Activated CD4-positive, alpha-beta memory T cell treated with anti-CD3 and anti-CD28 coated beads, Interleukin-2, amount 10 ng/mL, durations not matched to agents 7 days and 5 days (primary cell): ENCODE measurements at places on chromosomes 6 and 20. TPM values are rescaled to one million over a fixed set of nuclear protein-coding genes. Genes with fewer than 3 reads are reported as not detected.

- no peaks in the 10 kb centered on the region for H3K27me3 ChIP-seq
- H3K4me1 ChIP-seq, result no peaks in the 10 kb centered on the region
- no peak overlapping the region for H3K4me3 ChIP-seq
- H3K27ac ChIP-seq, result no peak overlapping the region
- no peaks in the 10 kb centered on the region for H3K36me3 ChIP-seq
- no peak for DNase-seq
Observed at GRCh38 chr6:112362027-112362795, 15.1 kb downstream of the RFPL4B start.

DNA sequence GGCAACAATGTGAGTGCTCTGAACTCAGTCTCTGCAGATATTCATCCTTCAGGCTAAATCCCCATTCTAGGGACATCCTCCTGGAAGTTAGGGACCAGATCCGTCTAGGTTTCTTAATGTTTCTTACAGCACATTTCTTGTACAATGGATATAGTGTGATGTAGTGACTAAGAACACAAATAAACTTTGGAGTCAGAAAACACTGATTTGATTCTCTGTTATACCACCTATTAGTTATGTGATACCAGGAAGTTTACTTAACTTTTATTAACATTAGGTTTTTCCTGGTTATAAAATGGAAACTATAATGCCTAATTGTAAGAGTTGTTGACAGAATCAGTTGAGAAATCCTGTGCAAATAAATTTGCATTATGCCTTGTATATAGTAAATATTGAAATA lies 57.6 kb upstream of the KCNQ5 start:
- H3K36me3 ChIP-seq, result no peaks in the 10 kb centered on the region
- H3K27me3 ChIP-seq, result peaks cover 2% of the 10 kb centered on the region
- peaks cover 5% of the 10 kb centered on the region for H3K4me1 ChIP-seq
- no peak overlapping the region for H3K4me3 ChIP-seq
- no peak for DNase-seq
- H3K27ac ChIP-seq, result no peak overlapping the region

GRCh38 chr6:155985660-155986138 lies 530.1 kb upstream of the NOX3 start:
- H3K4me3 ChIP-seq, result no peak overlapping the region
- H3K27ac ChIP-seq, result no peak overlapping the region
- DNase-seq, result no peak
- H3K4me1 ChIP-seq, result no peaks in the 10 kb centered on the region
- H3K36me3 ChIP-seq, result no peaks in the 10 kb centered on the region

- H3K4me1 ChIP-seq, result peaks cover 28% of the 10 kb centered on the region
- DNase-seq, result no peak
- H3K4me3 ChIP-seq, result no peak overlapping the region
- H3K27me3 ChIP-seq, result no peaks in the 10 kb centered on the region
- H3K36me3 ChIP-seq, result peaks cover 24% of the 10 kb centered on the region
Observed at GRCh38 chr6:158703111-158703836, 53.4 kb downstream of the SYTL3 start.

DNA sequence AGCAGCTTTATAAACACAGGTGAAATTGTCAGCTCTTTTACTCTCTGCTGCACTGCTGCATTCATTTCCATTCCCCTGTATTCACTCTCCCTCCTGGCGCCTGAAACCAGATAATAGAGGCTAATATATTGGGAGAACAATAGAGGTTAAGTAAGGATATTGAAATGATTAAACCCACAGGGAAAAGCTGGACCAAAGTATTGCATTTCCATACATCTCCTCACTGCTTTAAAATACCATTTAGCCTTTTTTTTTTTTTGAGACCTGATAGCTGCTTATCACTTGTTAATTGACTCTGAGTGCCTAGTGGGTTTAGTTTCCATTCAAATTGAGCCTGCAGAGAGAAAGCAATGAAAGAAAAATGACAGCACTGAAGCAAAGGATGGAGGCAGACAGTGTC lies 540.5 kb upstream of the IMPG1 start:
- no peak overlapping the region for H3K4me3 ChIP-seq
- no peaks in the 10 kb centered on the region for H3K27me3 ChIP-seq
- no peak for DNase-seq
- H3K36me3 ChIP-seq, result no peaks in the 10 kb centered on the region

DNA sequence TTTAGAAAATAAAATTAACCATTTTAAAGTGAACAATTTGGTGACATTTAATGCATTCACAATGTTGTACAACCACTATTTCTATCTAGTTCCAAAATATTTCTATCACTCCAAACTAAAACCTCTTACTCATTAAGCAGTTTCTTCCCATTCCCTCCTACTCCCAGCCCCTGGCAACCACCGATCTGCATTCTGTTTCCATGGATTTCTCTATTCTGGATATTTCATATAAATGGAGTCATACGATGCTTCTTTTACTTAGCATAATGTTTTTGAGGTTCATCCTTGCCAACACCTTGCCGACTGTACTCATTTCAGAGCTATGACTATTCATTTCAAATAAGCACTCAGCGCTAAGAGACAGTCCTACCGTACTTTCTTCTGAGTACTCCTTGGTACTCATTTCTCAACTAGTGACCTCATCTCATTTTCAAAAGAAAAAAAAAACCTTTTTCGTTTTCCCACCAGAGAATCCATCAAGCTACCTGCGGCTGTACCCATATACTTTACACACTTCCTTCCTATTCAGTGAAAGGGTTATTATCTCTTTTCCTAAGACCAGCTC lies 259.2 kb downstream of the UTRN start:
- no peaks in the 10 kb centered on the region for H3K27me3 ChIP-seq
- H3K27ac ChIP-seq, result no peak overlapping the region
- peaks cover 32% of the 10 kb centered on the region for H3K4me1 ChIP-seq
- DNase-seq, result no peak
- peaks cover 75% of the 10 kb centered on the region for H3K36me3 ChIP-seq

DNA sequence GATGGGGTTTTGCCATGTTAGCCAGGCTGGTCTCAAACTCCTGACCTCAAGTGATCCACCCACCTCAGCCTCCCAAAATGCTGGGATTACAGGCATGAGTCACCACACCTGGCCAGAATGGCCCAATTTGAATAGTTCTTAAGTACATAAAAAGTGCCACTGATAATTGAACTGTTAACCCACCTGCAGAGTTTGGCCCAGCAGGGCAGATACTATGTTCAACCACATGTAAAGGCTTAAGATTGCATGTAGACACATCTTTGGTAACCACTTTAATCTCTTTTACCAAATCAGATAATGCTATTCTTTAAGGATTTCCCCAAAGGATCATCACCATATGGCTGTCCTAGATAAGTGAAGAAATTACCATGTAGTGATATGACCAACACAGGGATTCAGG lies 21.3 kb upstream of the SGK1 start:
- no peak overlapping the region for H3K4me3 ChIP-seq
- H3K4me1 ChIP-seq, result no peaks in the 10 kb centered on the region
- H3K27me3 ChIP-seq, result no peaks in the 10 kb centered on the region
- no peaks in the 10 kb centered on the region for H3K36me3 ChIP-seq
- DNase-seq, result no peak

DNA sequence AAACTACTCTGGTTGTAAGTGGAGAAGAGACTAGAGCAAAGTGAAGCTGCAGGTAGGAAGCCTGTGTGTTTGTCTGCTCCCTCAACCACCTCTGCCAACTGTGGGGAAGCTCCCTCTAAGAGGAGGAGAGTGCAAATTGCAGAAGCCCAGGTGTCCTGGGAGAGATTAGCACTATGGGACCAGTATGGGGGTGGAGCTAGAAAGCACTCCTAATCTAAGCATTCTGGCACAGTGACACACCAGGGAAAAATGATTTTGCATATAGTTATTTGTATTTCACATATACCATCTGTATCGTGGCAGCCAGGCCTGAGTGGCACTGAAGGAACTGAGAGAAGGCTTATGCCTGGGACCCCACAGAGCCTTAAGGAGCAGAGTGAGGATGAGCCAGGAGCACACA lies 12.8 kb downstream of the GSTA1 start:
- no peaks in the 10 kb centered on the region for H3K4me1 ChIP-seq
- peaks cover 9% of the 10 kb centered on the region for H3K27me3 ChIP-seq
- H3K27ac ChIP-seq, result no peak overlapping the region
- DNase-seq, result no peak
- no peak overlapping the region for H3K4me3 ChIP-seq
- H3K36me3 ChIP-seq, result no peaks in the 10 kb centered on the region

GRCh38 chr6:125363039-125363823 lies 61.5 kb upstream of the HDDC2 start:
- no peak for DNase-seq
- H3K4me1 ChIP-seq, result no peaks in the 10 kb centered on the region
- H3K4me3 ChIP-seq, result no peak overlapping the region

DNA sequence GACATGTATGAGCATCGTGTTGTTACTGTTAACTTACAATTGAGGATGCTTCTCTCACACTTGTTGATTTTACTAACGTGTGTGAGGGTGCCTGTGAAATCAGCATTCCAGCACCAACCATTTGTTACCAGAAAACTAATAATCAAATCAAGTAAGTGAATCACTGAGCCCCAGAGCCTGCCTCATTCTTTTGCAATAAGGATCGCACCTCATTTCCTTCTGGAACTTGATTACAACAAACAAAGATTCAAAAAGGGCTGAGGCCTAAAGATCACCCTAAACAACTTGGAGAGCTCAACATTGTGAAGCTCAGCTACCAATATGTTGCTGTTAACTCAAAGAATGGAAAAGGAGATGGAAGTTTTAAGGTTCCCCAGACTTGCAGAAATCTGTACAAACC lies 274.7 kb downstream of the TFAP2A start:
- DNase-seq, result no peak
- H3K27me3 ChIP-seq, result no peaks in the 10 kb centered on the region
- H3K4me3 ChIP-seq, result no peak overlapping the region
- H3K27ac ChIP-seq, result no peak overlapping the region
- H3K4me1 ChIP-seq, result no peaks in the 10 kb centered on the region

DNA sequence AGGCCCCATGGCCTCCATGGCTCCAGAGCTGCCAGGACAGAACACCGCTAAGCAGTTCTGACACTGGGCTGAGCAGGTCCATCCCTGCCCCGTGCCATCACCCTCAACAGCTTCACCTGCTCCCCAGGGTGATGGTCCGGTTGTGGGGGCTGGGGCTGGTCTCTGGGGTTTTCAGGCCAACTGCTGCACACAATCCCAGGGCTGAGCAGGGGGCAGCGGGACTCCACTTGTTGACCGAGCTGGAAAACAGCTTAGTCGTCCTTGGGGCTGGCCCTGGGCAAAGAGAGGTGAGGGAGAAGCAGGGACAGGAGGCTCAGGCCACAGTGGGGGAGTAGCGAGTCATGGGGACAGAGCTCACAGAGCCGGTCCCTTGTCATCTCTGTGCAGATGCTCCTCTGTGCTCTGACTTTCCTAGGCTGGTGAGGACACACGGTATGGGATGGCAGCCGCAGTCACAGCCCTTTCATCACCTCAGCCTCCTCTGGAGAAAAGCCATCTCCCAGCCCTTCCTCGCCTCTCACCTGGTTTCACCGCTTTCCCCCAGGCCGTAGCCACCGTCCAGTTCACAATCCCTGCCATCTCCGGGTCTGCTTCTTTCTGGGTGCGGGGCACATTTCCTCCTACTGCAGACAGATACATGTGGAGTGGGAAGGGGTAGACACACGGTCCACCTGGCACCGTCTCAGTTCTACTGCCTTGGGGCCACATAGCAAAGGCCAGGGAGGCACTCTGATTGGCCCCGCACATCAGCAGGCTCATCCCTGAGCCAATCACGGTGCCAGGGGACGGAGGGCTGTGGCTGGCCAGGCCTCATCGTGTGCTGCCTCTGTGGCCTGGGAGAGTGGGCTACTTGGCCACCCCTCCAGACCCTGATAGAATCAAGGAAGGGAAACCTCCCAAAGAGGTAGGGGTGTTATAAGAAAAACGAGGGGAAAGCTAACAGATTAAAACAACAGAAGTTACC lies 19.1 kb downstream of the MDFI start:
- H3K27ac ChIP-seq, result no peak overlapping the region
- no peak for DNase-seq
- no peaks in the 10 kb centered on the region for H3K36me3 ChIP-seq
- peaks cover 27% of the 10 kb centered on the region for H3K27me3 ChIP-seq

GRCh38 chr6:118215269-118215668 lies 308.2 kb downstream of the SLC35F1 start:
- no peak overlapping the region for H3K27ac ChIP-seq
- DNase-seq, result no peak
- H3K36me3 ChIP-seq, result no peaks in the 10 kb centered on the region
- peaks cover 2% of the 10 kb centered on the region for H3K27me3 ChIP-seq
- no peak overlapping the region for H3K4me3 ChIP-seq

DNA sequence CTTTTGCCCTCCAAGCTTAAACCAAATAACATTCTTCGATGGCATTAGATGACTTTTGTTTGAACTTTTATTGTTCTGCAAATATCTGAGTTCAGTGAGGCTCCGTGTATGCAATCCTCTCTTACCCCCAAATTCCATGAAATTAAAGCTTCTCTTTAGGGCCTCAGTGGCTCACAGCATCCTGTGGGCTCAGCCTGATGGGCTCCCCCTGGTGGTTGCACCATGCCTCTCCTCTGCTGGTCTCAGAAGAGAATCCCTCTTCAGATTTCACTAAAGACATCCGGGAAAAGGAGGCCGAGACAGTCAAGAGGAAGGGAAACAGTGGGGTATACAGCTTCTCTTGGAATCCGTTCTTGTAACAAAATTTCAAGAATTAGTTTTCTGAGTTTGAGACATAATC lies 331.6 kb upstream of the NT5E start:
- H3K36me3 ChIP-seq, result no peaks in the 10 kb centered on the region
- DNase-seq, result no peak
- no peaks in the 10 kb centered on the region for H3K4me1 ChIP-seq
- no peak overlapping the region for H3K4me3 ChIP-seq
- H3K27ac ChIP-seq, result no peak overlapping the region
- no peaks in the 10 kb centered on the region for H3K27me3 ChIP-seq

DNA sequence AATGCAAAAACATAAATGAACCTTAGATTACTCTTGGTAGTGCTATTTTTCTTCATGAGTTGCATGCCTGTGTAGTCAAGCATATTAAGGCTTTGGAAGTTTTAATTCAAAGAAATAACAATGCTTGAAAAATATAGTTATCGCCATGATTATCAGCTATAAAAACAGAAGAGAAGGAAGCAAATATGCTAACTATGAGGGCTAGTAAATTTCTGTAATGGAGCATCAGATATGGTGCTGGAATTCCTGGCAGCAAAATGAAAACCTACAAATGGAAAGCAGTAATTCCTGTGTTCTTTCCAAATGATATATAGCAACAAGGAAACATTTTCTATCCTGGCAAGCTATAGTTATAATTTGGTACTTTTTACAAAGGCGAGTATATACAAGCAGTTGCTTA lies 29.7 kb downstream of the DOP1A start:
- peaks cover 20% of the 10 kb centered on the region for H3K36me3 ChIP-seq
- no peaks in the 10 kb centered on the region for H3K4me1 ChIP-seq
- no peak for DNase-seq
- no peak overlapping the region for H3K4me3 ChIP-seq
- no peak overlapping the region for H3K27ac ChIP-seq
- no peaks in the 10 kb centered on the region for H3K27me3 ChIP-seq

The COL21A1 gene
- not detected for total RNA-seq

The SOBP gene
- total RNA-seq, result 0.33 TPM

The HLA-DQA2 gene
- not detected for total RNA-seq

The PSMB9 gene
- 372 TPM for total RNA-seq

The TCF21 gene
- not detected for total RNA-seq

The ALDH8A1 gene
- 0.85 TPM for total RNA-seq

The CALHM4 gene
- not detected for total RNA-seq

The MLN gene
- total RNA-seq, result not detected

The CLIC5 gene
- total RNA-seq, result 7.4 TPM
